Inflammatory macrophage treated with lipopolysaccharide for 4 hours (primary cell): ENCODE measurements at places on chromosomes 13 and 19.

GRCh38 chr13:26377038-26377437 lies 123.1 kb downstream of the CDK8 start:
- peak; percentile 4 for DNase-seq

GRCh38 chr13:24746618-24747247 lies 17.2 kb upstream of the RNF17 start:
- DNase-seq: no peak

DNA sequence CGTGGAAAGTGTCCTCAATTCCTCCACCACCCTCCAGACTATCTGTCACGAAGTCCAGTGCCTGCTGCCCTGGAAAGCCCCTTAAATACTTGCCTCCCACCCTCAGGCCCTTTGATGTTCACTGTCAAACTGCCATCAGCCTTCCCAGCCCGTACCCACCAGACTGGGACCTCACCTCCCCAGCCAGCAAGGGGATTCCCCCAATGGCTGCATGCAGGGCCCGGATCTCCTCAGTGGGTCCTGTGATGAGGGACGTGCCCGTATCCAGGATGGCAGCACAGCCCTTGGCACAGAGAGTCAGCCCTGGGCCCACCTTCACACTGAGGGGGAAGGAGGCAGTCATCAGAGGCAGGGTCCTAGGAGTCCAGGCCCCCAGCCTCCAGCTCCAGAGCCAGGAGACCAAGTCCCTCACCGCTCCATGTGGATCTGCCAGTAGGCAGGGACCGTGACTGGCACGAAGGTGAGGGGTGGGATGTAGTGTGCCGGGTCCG lies 6.1 kb downstream of the NAPSA start:
- DNase-seq: no peak

GRCh38 chr13:74040200-74040599 lies 94.0 kb downstream of the KLF12 start:
- DNase-seq: no peak

GRCh38 chr13:27425918-27426630 lies 1.7 kb downstream of the GTF3A start:
- DNase-seq: peak; percentile 92

DNA sequence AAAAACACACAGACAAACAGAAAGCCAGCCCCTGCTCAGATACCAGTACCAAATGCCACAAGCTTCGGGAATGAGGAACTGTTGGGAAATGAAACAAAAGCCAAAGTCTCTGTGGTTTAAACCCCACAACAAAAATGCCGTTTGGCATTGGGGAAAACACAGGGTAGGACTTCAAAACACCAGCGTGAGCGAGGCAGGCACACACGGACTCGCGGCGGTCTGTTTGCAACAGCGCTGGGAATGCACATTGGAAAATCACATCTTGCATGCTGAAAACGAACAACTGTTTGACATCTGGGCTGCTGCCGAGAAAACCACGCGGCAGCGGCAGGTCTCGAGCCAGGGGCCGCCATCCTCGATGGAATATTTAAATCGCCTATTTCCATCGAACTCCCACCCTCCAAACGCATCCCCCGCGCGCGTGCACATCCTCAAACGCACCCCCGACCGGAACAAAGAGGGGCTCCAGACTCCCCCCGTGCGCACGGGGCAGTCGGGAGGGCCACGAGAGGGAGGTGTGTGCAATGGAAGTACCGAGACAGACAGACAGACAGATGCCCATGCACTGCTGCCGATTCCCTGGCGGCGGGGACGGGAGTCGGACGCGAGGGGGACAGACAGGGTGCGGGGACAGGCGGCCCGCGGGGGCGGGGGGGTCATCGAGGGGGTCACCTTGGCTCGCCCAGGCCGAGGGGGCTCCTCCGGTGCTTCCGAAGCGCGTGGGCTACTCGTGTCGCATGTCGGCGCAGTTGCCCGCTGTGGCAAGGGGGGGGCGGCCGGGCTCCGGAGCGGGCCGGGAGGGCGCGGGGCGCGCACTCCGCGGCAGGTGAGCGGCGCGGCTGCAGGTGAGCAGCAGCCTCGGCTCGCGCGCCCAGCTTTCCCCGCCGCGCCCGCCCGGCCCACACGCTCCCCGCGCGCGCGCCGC lies at the start of gene GPR12:
Gene GPR12, minus strand, starts transcription at position 880 of the 925 bp plus-strand sequence. CDS start 959 bp downstream, outside the sequence.
- peak; percentile 4 for DNase-seq

- DNase-seq: peak; percentile 11
Measured at GRCh38 chr13:29749401-29750182, 100.8 kb downstream of the UBL3 start.
